ENCODE measurements at places on chromosomes 7 and 10. TPM values are rescaled to one million over a fixed set of nuclear protein-coding genes. Genes with fewer than 3 reads are reported as not detected.

The PLAU gene
- 0.73 TPM for total RNA-seq

The RHOBTB1 gene
- total RNA-seq: not detected

The OGA gene
- total RNA-seq: 93.2 TPM

DNA sequence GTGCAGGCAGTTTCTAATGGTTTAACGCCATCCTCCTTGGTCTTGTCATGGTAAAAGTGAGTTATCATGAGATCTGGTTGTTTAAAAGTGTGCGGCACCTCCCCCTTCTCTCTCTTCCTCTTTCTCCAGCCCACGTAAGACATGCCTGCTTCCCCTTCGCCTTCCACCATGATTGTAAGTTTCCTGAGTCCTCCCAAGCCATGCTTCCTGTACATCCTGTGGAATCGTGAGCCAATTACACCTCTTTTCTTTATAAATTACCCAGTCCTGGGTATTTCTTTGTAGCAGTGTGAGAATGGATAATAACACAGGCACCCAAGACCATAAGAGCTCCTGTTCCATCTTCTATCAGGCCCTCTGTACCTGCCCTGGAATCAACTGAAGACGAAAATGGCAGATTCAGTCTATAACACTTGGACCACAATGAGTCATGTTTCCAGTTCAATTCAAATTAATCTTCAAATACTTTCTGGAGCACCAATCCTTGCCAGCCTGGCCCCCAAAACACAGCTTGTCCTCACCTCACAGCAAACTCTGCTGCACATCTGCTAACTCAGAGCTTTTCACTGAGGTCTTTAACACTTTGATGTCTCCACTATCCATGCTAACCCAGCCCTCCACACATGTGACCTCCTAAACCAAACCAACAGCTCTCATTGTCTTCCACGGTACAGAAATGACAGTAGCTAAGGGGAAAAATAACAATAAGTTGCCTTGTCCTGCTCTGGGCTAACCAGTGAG lies 73.2 kb downstream of the SFMBT2 start:
- DNase-seq: peak; percentile 26

GRCh38 chr7:158695726-158696452 lies 8.7 kb downstream of the NCAPG2 start:
- DNase-seq: peak; percentile 25

DNA sequence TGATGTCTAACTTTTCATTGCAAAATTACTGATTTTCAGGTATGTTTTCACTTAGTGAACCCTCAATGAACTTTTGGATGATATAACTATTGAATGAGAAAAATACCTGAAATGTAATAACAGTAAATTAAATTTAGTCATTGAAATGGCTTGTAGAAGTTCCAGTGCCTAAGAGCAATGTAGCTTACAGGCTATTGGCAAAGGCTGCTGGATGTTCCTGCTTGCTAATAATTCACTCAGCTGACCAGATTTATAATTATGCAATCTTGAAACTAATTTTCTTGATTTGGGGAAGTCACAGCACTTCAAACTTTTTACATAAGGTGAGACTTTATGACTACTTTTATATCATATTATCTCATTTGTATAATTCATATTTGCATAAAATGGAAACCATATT lies 73.2 kb downstream of the SORBS1 start:
- no peak for DNase-seq

GRCh38 chr10:122021379-122021778 lies 32.4 kb downstream of the TACC2 start:
- DNase-seq: no peak

GRCh38 chr7:149050941-149051340 lies 22.6 kb upstream of the PDIA4 start:
- no peak for DNase-seq

- DNase-seq: no peak
These were observed 212.7 kb downstream of the LRMDA start for GRCh38 chr10:75643944-75644692.

- no peak for DNase-seq
These were observed 8.6 kb downstream of the IPMK start for GRCh38 chr10:58258977-58259692.

GRCh38 chr7:101378751-101379174 lies 16.1 kb downstream of the COL26A1 start:
- no peak for DNase-seq

DNA sequence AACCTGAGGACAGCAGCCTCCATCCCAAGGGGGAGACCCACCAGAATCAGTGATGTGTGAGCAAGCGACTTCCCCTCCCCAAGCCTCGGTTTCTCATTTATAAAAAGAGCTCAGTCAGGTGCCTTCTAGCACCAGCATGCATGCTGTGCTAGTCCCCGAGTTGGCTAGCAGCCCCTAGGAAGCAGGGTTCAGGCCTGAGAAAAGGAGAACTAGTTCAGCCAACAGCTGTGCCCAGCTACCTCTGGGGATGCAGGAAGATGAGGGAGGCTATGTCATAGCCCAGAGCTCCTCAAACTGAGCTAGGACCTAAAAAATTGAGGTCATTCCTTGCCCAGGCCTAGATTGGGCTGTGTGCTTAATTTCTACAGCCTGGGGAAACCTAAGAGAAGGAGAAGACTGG lies 13.7 kb downstream of the DRGX start:
- no peak for DNase-seq

Data from activated CD4-positive, alpha-beta memory T cell treated with anti-CD3 and anti-CD28 coated beads for 36 hours (primary cell).